ENCODE measurements at places on chromosomes 12 and 14.

DNA sequence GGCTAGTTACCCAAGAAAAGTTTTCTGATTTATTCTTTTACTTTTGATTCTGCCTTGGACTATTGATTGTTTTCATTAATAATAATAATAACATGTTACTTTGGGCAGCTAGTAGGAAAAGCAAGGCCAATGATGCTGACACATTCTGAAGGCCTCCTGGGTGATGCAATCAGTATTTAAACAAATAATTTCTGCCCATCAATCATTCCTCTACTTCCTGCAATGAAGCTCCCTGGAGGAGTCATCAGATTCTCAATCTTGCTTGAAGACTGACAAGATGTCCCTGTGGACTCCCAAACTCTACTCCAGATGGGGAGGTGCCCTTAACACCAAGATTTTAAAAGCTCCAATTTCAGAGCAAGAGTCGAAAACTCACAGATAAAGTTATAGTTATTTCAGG, at the start of gene SPX:
Gene SPX, plus strand, starts transcription at position 244 of the 400 bp plus-strand sequence. CDS start 177 bp downstream, outside the sequence.
- peak; percentile 21 for DNase-seq

DNA sequence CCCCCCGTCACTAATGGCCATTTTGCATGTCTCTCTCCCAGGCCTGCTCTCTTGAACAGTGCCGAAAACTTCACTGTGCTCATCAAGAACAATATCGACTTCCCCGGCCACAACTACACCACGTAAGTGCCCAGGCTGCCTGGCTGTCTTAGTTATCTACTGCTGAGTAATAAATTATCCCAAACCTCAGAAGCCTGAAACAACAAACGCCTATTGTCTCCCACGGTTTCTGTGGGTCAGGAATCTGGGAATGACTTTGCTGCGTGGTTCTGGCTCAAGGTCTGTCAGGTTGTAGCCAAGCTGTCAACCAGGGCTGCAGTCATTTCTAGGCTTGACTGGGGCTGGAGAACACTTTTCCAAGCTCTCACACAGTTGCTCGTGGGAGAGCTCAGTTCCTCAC, 32.6 kb downstream of the P2RX7 start:
- peak; percentile 60 for DNase-seq

GRCh38 chr12:94595152-94595551, 55.2 kb downstream of the TMCC3 start:
- peak; percentile 31 for DNase-seq

DNA sequence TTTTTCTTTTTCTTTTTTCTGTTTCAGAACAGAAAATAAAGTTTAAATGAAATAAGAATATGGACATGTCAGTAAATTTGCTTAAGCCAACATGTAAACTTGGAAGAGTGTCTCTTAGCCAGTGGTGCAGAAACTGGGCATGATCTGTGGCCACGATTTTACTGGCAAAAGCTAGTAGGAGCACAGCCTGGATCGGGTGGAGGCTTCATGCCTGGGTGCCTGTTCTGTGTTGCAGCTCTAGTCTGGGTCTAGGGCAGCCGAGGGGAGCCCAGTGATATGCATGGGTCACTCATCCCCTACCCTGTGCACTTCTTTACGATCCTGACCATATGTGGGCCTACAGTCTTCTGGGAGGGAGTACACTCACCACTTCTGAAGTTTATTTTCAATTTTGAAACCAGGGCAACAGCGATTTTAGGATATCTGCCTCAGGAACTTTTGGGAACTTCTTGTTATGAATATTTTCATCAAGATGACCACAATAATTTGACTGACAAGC, 45.6 kb upstream of the SMCO2 start:
- no peak for DNase-seq

DNA sequence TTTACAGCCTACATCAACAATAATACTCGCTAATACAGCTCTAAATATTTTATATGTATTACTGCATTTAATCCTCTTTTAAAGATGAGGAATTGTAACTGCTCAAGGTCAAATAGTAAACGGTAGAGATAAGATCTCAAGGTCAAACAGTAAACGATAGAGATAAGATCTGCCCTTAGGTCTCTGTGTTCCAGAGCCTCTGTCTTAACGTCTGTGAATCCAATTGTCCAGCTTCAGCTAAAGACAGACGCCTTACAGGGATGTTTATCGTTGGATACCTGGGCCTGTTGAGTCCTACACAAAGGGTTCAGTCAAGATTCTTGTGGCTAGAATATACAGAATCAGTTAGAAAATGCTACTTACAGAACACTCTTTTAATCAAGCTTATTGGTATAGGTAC, 20.0 kb downstream of the PYGL start:
- no peak for DNase-seq

- DNase-seq, result no peak
These were observed 30.0 kb downstream of the SENP1 start for GRCh38 chr12:48075832-48076231.

DNA sequence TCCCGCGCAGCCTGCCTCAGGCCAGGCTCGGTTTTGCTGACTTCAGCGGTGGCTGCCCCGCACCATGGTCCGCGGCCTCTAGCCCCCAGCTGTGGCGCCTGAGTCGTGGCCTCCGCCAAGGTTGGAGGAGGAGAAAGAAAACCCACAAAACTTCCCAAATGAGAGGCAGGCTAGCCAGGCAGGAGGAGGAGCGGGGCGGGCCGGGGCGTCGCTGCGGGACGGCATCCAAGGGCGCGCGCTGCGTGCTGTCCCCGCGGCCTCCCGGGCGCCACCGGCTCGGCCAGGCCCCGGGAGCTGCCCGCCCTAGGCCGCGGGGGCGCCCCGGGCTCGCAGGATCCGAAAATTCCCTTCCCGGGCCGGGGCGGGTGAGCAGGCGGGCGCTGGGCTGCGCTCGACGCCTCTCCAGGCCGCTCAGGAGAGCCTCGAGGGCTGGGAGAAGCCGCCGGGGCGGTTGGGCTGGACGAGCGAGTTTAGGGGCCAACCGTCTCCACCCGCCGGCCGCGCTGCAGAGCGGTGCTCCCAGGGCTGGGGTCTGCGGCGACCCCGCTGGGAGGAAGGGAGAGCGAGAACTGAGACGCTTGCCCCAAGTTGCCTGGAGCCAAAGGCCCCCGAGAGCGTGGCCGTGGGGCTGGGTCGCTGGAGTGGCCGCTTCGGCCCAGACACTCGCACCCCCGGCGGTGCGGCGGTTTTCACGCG, at the start of gene EFS:
Gene EFS, minus strand, starts transcription at position 137 of the 696 bp plus-strand sequence. CDS start 147 bp downstream, outside the sequence.
- no peak for DNase-seq

DNA sequence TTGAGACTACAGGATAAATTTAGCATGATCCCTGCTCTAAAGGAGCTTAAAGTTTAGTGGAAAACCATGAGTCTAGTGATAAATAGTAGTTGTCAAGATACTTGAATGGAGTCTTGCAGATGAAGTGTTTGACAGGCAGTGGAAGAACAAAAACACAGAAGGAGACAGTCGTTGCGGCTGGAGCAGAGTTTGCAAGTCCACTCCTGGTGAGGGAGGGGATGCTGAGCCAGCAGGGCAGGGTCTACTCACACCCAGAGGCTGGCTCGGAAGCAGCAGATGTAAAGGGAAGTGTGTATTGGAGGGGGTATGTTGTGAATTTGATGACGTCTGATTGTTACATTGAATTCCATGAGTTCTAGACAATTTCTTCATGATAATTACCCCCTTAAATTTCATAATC, 61.3 kb downstream of the TRAF3 start:
- DNase-seq, result no peak

DNA sequence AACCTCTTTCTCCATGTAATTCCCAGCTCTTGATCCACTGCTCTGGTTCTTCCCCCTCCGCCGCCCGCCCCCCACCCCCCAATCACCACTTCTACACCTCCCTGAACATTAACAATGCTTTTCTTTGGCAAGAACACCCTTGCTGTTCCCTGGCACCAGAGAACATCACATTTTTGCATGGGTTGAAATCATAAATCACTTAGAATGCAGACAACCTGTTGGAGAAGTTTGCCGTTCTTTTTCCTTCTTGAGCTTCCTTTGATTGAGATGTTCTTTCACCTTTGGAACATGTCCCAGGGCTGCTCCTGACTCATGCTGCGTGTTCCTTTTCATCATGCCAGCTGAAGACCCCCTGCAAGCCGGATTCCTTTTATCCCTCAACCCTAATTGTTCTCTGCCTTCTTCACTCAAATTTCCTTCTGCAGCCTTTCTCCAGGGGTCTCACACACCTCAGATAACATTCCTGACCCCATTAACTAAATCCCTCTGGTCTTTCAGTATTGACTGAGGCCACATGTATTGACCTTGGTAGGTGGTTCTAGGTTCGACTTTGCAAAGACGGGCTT, 294.1 kb upstream of the TMPO start:
- DNase-seq, result no peak

DNA sequence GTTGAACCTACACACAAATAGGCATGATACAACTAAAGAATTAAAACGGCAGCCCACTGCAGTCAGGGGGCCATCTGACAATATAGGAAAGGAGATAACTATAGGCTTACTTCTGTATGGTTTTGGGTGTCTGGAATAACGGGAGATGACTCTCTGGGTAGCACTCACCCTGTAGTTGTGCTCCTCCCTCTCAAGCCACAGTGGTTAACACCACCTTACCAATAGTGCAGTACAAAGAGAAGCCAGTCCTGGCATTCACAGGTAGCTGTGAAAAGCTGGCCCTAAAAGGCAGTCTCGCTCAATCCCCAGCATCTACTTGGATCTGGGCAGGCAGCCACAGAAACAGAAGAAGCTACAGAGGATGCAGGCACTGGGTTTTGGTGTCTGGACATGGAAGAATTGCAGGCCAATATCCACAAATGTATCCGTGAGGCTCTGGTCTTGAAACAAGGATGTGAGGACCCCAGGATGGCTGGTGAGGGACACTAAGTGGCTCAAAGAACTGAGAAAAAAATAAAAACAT, 93.0 kb downstream of the DPF3 start:
- no peak for DNase-seq

DNA sequence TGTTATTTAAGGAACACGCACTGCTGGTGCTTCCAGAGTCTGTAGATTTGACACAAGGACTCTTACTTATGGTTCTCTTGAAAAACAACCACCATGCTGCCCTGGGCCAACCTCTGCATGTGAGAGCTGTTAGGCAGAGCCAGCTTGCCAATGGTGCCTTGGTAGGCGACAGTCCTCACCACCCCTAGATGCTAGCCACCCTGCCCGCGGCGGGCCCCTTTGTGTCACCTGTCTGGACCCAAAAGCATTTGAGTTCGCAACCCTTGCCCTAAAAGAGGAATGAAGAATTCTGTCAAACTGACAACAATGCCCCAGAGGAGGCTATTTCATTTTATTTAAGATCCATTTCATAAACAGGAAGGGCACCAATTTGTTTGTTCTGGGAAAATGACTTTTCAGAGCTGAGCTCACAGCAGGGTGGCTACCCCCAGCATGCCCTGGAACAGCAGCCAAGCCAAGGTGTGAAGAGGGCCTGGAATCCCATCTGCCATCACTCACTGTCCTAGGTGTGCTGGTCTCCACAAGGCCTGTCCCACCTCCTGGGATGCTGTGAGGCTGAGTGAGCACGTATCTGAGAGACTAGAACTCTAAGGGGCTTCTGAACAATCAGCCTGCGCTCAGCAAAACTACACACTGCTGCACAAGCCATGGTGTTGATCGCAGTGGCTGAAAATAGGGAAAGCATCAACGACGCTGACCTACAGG, 63.8 kb upstream of the FZD10 start:
- no peak for DNase-seq

GRCh38 chr14:67232621-67233020, 8.6 kb upstream of the PALS1 start:
- DNase-seq, result no peak

DNA sequence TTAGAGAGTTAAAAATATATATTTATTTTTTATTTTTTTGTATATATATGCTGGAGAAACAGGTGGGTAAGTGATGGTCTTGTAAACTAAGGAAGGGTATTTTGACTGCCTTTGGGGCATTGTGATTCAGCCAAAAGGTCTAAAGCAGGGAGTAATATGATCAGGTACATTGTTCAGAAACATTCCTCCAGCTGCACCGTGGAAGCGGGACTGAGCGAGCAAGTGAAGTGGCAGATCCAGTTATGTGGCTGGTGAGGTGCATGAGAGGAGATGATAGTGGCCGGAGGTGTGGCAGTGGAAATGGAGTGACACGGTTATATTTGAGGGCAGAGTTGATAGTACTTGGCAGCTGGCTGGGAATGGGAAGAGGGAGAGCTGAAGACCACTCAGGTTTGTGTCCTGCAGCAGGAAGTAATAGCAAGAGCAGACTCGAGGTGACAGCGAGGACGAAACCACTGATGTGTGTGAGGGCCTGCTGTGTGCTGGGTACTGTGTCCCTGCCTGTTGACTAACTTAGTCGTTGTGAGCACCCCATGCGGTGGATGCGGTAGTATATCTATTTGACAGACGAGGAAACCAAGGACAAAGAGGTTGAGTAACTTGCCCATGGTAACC, 39.2 kb downstream of the EID3 start:
- no peak for DNase-seq

- DNase-seq, result peak; percentile 16
These were observed at the start of gene ABCC9 for GRCh38 chr12:21940549-21941505. TSS of gene ABCC9 (minus strand) at chr12:21941426. CDS start at chr12:21936674, 4,752 bp downstream.

- no peak for DNase-seq
These were observed 96.9 kb upstream of the EVL start for GRCh38 chr14:99968191-99968920.

DNA sequence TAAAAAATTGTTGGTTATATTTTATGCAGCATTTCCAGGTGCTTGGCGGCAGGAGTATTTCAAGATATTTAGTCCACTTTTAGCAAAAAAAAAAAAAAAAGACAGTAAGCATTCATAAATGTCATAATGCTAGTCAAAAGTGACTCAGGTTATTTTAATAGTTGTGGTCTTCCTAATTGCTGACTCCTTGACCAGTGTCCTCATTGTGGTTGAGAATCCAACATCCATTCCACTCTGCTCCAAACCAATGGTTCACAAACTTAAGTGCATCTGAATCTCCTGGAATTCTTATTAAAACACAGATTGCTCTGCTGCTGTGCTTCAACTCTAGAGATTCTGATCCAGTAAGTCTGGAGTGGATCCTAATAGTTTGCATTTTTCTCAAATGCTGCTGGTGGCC, 71.4 kb downstream of the AKAP6 start:
- DNase-seq, result no peak

DNA sequence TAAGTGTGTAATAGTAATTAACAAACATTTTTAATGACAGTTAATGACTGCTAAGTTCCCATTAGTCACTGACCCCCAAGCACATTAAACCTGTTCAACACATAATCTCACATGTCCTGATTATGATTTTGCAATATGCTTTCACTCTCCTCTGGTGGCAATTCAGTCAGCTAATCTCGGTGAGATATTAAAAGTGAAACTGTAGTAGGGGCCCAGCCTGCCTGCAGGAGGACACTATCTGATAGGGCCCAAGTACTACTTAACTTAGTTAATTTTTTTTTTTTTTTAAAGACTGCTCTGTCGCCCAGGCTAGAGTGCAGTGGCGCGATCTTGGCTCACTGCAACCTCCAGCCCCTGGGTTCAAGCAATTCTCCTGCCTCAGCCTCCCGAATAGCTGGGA, 48.8 kb downstream of the CIT start:
- no peak for DNase-seq

GRCh38 chr12:111768159-111768895, 1.6 kb downstream of the ALDH2 start:
- no peak for DNase-seq

GRCh38 chr14:100841761-100842403, 16.0 kb downstream of the MEG3 start:
- no peak for DNase-seq
